ENCODE measurements at places on chromosomes 1 and 21. TPM values are rescaled to one million over a fixed set of nuclear protein-coding genes. Genes with fewer than 3 reads are reported as not detected.

- no peak for DNase-seq
Measured at GRCh38 chr1:220330265-220330664, 58.0 kb upstream of the RAB3GAP2 start.

GRCh38 chr1:60066001-60066400, 7.6 kb downstream of the C1orf87 start:
- no peak for DNase-seq

DNA sequence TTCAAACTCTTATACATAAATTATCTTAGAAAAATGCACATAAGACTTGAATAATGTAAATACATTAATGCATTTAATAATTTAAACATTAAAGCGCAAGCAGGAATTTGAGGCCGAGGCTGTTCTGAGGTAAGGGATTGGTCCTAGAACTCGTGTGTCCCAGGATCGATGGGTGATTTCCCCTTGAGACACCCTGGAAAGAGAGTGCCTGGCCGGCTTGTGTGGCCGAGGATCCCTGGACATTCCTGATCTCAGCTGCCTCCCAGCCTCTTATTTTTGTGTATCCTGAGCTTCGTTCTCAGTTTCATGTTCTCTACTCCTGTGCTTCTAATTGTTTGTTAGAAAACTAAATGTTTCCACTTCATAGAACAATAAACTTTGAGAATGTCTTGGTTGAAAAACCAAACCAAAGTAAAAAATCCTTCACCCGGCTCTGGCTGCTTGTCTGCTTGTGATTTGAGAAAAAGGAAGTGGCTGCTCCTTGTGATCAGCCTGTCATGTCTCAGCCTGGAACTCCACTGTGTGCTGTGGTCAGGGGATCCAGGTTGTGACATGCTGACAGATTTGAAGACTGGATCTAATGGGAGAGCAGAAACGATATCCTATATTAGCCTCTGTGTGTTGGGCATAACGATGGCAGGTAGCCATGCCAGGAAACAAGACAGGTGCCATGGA, 40.7 kb downstream of the PEX14 start:
- no peak for DNase-seq

GRCh38 chr1:235056937-235057336, 71.7 kb downstream of the TOMM20 start:
- no peak for DNase-seq

DNA sequence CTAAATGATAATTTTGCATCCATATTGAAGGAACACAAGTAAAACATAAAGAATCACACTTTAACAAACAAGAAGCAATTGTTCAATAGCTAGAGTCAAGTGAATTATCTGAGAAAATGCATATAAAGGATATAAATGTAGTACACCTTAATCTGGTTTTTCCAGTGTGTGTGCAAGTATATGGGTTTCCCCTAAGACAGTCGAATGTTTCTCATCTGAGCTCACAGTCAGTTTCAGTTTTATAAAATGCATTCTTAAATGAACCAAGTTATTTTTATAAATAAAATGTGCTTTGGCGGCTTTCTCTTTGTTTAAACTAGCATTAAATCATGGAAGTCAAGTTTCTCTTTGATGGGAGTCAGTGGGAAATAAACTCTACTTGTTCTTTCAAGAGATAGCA, 125.9 kb downstream of the PTPRC start:
- no peak for DNase-seq

DNA sequence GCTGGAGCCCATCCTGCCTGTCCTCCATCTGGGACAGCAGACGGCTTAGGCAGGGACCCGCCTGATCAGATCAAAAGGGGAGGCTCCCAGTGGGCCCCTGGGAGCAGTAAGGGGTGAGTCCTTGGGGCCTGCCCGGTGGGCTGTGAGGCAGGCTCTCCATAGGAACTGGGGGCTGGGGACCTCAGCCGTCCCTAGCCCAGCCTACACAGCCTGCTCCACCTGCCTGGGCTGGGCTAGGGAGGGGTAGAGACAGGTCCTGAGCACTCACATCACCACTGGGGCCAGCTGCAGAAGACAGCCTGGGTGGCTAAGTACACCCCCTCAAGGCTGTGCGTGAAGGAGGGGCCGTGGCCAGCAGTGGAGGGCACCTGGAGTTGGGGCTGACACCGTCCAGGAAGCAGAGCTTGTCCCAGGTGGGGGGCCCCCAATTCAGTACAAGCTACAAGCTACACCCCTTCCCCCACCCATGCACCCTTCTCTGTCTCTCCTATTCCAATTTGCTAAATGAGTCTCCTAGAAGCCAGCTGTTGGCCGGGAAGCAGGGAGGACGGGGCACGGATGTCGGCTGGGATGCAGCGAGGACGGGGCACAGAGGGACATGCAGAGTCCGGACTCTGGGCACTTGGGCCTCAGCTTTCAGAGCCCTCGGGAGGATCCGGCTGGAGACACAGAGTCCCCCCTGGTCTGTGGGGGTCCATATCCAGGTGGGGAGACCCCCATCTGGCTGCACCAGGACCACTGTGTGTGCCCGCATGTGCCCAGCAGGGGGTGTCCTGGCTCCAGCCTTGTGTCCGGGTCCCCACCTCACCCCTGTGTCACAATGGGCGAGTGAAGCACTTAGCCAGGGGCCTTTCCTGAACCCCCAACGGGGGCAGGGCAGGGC, 1.7 kb downstream of the ISG15 start:
- no peak for DNase-seq

- no peak for DNase-seq
Measured at GRCh38 chr1:36351227-36351977, 28.0 kb upstream of the EVA1B start.

DNA sequence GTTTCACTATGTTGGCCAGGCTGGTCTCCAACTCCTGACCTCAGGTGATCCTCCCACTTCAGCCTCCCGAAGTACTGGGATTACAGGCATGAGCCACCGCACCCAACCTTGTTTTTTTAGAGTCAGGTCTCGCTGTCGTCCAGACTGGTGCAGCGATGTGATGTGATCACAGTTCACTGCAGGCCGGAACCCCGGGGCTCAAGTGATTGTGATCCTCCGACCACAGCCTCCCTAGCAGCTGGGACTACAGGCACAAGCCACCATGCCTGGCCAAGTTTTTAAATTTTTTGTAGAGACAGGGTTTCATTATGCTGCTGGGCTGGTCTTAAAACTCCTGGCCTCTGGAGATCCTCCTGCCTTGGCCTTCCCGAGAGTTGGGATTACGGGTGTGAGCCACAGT, 46.1 kb upstream of the LIN9 start:
- DNase-seq = no peak

- no peak for DNase-seq
Measured at GRCh38 chr1:225962440-225962975, 21.5 kb upstream of the LEFTY2 start.

ATP1A1 gene
- 1,036 TPM for polyA plus RNA-seq

CD34 gene
- 118 TPM for polyA plus RNA-seq

INSRR gene
- 2.8 TPM for polyA plus RNA-seq
